Right forelimb (tissue), 1 donor: ENCODE measurements at places on chromosomes 6 and 20.

DNA sequence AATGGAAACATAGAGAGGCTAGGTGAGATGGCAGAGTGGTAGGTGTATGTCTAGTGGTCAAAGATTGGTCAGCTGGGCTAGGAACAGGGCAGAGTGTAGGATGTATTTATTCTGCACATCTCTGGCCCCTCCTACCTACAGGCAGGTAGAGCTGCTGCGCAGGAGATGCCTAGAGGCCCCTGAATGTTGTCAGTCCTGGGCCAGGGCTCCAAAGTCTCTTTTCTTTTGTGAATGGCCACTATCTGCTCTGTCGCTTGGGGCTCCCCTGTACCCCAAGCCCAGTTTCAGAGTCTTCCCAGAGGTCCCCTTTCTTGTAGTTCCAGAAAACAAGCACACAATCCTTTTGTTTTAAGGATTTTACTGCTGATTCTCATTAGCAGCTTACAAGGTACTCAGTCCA, 5.0 kb downstream of the TSPO2 start:
- DNase-seq, result no peak

DNA sequence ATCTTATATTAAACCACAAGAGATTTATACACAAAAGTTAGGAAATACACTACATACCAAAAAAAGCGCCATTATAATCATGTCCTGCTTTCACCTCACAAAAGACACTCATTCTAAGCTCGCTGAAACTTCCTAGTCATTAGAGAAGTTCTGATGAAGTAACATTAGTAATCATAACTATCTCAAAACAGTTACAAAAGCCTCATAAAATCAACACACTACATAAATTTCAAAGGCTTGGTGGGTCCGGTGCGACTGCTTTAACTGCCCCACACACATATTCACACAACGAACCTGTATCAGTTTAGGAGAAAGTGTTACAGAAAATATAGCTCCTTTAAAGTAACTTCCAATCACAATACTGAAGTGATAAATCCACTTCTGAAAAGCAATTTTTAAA, 1.9 kb downstream of the PHIP start:
- no peak for DNase-seq

- DNase-seq, result no peak
These were observed 12.8 kb upstream of the SNAI1 start for GRCh38 chr20:49969946-49970345.

DNA sequence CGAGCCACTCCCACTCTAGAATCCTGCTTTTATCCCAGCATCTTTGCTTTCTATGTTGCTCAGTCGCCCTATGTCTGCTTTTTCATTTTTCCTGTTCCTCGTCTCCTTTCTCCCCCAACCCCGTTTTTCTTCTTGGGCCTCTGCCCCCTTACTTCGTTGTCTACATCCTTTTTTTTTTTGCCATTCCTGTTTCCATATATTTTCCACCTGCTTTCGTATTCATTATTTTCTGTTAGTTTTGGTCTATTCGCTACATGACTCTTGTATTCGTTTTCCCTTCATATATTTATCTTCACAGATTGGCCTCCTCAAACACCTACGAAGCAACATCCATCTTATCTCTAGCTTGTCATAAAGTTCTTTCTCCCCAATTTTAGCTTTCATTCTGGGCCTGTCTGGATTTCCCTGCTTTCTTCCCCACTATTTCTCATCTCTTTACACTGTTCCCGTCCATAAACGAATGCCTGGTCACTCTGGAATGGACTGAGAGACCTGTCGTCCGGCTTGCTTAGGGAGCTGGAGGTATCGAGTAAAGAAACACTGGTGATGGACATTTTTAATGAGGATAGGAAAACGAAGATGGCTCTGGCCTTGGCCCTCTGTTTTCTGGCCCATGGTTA, 915 bp downstream of the PRRC2A start:
- DNase-seq, result no peak

DNA sequence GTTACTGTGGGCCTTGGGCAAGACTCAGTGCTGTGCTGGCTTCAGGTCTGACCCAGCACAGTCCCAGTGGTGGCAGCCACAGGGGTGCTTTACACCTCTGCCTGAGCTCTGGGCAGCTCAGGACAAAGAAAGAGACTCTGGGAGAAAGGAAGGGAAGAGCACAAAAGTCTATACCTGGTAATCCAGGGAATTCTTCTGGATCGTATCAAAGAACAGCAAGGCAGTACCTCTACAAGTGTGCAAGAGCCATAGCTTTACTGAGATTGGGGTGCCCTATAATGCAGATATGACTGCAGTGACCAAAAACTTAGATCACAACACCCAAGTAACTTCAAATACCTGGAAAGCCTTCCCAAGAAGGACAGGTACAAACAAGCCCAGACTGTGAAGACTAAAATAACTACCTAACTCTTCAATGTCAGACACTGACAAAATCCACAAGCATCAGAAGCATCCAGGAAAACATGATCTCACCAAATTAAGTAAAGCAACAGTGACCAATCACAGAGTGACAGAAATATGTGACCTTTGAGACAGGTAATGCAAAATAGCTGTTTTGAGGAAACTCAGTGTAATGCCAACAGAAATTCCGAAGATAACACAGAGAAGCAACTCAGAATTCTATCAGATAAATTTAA, 47.9 kb upstream of the LIN28B start:
- no peak for DNase-seq

DNA sequence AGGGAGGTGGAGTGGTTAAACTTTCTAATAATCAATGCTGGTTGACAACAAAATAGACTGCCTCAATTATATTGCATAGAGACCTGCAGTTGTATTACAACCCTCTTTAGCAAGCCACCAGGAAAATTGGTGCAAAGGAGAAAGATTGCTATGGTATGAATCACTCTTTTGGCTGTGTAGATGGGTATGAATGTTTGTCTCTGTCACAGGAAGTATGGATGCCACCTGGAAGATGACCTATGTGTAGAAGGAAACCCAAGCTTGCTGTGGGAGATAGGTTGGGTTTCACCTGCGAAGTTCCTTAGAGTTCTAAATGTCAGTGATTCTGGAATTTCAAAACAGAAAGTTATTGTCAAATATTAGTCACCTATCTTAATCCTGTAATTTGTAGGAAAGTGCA, 134.6 kb downstream of the SOBP start:
- DNase-seq, result no peak
